ENCODE measurements at places on chromosomes 3 and 15.

DNA sequence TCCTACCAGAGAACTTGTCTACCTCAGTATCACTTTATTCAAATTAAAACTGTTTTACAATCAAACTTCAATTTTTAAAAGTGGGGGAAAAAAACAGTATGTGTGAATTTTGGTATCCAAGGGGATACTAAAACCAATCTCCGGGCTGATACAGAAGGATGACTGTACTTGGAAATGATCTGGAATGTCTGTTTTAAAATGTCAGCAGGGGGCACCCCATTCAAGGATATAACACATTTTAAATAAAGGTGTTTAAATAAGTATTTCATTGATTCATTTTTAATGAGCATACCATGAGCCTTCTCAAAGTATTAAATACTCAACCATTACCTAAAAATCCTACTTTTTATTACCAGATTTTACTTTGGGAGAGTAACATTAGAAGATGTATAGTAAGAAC is 67.9 kb downstream of the ULK4 start:
- DNase-seq = peak; percentile 30

GRCh38 chr3:45041666-45042065 is 15.6 kb downstream of the CLEC3B start:
- no peak for DNase-seq

- DNase-seq = no peak
These were observed 102.9 kb downstream of the FNDC3B start for GRCh38 chr3:172142051-172142863.

GRCh38 chr3:169996063-169996462 is 29.5 kb downstream of the SEC62 start:
- no peak for DNase-seq

GRCh38 chr3:31364711-31365110 is 168.0 kb upstream of the STT3B start:
- no peak for DNase-seq
